ENCODE measurements at places on chromosomes 1 and 21.

- DNase-seq, result no peak
Measured at GRCh38 chr1:35210321-35211119, 17.6 kb upstream of the SFPQ start.

- no peak for DNase-seq
Measured at GRCh38 chr1:45177452-45177851, 29.0 kb downstream of the ZSWIM5 start.

DNA sequence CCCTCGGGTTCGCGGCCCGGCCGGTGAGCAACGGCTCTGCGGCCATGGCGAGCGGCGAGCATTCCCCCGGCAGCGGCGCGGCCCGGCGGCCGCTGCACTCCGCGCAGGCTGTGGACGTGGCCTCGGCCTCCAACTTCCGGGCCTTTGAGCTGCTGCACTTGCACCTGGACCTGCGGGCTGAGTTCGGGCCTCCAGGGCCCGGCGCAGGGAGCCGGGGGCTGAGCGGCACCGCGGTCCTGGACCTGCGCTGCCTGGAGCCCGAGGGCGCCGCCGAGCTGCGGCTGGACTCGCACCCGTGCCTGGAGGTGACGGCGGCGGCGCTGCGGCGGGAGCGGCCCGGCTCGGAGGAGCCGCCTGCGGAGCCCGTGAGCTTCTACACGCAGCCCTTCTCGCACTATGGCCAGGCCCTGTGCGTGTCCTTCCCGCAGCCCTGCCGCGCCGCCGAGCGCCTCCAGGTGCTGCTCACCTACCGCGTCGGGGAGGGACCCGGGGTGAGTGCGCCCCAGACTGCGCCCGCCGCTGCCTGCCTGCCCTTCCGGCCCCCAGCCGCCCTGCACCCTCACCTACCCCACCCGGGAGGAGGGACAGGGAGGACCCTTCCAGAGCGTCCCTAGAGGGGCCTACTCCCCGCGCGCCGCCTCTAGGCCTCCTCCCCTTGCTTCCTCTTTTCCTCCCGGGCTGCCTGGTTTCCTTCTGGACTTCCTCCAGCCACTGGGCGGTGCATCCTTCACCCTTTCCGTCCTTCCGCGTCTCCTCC lies at the start of gene RNPEP:
RNPEP (plus strand) TSS at position 26 of the 757 bp plus-strand sequence; CDS start at position 45, 19 bp downstream.
- DNase-seq, result peak; percentile 31

GRCh38 chr1:213244664-213245091 lies 193.6 kb downstream of the RPS6KC1 start:
- no peak for DNase-seq

DNA sequence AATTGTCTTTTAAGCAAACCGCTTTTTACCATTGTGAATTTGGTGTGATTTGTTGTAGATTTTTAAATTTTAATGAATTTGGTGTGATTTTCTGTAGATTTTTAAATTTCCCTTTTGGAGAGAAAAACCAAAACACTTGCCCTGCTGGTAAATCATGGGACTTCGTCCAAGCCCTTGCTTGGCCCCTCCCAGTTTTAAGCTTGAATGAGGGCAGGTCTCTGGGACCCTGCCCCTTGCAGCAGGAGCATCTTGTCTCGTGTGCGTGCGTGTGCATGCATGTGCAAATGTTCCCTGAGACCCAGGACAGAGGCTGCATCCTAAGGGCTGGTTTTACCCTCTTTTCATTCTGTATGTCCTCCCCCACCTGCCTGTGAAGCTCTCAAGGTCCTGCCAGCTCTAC lies 248.6 kb downstream of the GREM2 start:
- DNase-seq, result no peak
